ENCODE measurements at places on chromosomes 6 and 20.

GRCh38 chr6:33905071-33905609 is 101.3 kb upstream of the MLN start:
- no peak for DNase-seq

DNA sequence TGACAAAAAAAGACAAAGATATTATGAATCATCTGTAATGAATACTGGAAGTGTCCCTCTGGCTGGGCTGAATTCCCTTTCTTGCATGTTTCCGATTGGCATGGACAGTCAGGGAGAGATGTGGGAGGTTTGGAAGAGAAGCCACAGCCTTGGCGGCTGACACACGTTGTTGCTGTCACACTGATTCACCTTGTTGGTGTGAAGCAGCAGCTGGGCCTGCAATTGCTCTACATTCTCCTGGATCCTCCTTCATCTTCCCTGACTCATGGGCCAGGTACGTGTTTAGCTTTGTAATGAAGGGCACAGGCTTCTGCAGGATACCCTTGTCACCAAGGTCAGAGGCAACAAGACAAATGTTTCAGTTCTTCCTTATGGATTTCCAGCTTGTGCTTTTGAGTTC is 13.4 kb upstream of the SMIM8 start:
- no peak for DNase-seq

- DNase-seq: no peak
Observed at GRCh38 chr6:53932516-53932915, 137.7 kb downstream of the LRRC1 start.

DNA sequence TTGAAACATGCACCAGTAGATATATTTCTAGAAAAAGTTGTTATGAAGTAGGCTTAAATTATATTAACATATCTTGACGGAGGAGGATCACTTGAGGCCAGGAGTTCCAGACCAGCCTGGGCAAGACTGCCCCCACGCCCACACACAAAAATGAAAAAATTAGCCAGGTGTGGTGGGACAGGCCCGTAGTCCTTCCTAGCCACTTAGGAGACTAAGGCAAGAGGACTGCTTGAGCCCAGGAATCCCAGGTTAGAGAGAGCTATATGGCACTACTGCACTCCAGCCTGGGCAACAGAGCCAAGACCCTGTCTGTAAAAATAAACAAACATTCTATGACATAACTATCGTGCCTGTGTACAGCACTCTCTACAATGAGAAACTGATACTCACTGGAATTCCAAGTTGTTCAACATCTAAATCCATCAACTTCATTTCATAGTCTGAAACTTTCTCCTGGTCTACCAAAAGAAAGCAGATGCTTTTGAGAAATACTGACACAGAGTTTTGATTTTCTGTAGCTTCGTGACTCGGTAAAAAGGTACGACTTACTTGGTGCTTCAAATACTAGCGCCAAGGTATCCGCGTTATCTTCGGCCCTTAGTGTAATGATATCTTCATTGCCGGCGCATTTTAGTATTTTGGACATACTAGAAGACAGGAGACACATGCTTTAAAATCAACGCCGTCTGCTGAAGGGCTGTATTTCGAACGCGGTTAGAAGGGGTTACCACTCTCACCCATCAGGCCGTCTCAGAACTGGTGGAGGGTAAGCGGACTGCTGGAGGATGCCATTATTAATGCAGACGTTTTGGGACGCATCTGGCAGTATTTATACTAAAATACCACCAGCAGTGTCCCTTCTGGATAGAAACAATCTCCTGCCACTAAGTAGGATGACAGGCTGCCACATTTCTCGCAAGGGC is 1.3 kb downstream of the PCNA start:
- DNase-seq: no peak

GRCh38 chr6:113354204-113354895 is 502.8 kb upstream of the MARCKS start:
- no peak for DNase-seq

GRCh38 chr6:134982161-134982560 is 32.3 kb upstream of the ALDH8A1 start:
- DNase-seq: no peak

DNA sequence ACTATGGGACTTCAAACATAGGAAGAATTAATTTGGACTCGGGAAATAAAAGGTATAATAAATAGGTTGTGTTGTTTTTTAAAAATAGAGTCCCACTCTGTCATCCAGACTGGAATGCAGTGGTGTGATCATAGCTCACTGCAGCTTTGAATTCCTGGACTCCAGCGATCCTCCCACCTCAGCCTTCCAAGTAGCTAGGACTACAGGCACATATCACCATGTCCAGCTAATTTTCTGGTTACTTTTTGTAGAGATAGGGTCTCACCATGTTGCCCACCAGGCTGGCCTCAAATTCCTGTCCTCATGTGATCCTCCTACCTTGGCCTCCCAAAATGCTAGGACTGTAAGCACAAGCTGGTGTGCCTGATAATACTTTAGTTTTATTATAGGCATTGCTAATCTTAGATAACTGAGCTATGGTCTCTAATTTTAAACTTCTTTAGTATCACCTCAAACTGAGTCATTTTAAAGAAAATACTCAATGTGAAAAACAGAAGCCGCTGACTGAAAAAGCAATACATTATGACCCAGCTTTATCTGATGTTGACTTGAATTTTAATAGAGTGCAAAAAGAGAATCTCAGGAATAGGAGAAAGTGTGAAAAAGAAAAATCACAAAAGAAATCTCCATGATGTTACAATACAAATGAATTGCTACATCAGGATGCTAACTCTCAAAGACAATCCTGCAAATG is 251.0 kb downstream of the RNGTT start:
- DNase-seq: no peak

DNA sequence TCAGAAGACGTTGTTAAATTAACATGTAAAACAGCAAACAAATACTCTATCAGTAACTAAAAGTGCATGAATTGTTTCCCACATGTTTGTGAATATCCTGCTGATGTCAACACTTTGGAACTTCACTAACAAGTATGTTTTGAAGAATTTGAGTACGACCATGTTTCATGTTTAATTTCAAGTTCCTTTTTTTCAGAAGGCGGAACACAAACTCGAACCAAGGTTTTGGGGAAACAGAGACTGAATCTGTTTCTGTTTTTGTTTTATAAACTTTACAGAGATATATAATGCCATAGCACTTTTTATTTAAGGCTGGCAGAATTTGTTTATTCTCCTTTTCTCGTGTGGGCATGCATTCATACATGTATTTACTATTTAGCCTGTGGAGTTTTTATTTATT is 509.3 kb upstream of the CITED2 start:
- no peak for DNase-seq

- peak; percentile 54 for DNase-seq
Observed at GRCh38 chr20:25294459-25295385, 46.8 kb downstream of the PYGB start.

GRCh38 chr20:22984606-22985005 is 50.5 kb upstream of the SSTR4 start:
- DNase-seq: no peak

- no peak for DNase-seq
Observed at GRCh38 chr6:21151119-21151518, 442.4 kb upstream of the SOX4 start.

GRCh38 chr6:15464211-15464725 is 198.6 kb downstream of the DTNBP1 start:
- DNase-seq: no peak

GRCh38 chr6:36029464-36029863 is 1.9 kb downstream of the MAPK14 start:
- no peak for DNase-seq

DNA sequence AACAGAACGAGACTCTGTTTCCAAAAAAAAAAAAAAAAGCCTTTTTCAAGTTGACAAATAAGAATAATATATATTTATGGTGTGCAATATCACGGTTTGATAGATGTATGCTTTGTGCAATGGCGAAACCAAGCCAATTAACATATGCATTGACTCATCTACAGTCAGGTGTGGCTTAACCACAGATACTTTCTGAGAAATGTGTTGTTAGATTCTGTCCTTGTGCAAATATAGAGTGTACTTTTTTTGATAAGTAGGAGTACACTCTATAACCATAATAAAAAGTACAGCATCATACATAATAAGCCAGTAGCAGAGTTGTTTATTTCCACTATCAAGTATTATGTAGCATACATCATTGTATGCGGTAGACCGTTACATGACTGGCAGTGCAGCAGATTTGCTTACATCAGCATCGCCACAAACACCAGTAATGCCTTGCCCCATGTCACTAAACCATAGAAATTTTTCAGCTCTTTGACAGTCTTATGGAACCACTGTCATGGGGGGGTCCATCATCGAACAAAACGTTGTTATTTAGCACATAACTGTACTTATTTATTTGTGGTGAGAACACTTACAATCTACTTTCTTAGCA is 59.2 kb downstream of the TMEM170B start:
- no peak for DNase-seq

GRCh38 chr20:4089756-4090487 is 74.6 kb upstream of the RNF24 start:
- no peak for DNase-seq

DNA sequence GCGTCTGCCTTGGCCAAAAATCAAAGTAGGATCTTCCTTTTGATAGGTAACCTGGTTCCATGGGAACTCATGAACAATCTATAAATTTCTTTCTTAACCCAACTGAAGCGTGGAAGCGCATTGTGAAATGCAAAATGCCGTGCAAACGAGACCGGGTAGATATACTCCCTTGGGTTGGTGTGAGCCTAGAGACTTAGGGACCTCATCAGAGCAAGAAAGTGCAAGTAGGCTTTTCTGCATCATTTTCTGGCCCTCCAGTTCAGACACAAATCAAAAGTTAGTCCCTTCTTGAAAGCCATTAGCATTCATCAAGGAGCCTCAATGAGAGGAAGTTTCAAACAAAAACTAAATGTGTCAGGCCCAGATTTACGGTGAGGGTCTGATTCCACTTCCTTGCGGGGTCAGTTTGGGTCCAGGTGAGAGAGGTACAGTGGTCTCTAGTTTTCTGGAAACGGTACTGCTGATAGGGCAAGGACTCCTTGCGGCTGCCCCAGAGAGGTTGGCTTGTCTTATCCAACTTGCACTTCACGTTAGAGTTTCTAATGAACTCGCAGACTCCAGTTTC is 5.3 kb upstream of the ZNF184 start:
- no peak for DNase-seq

DNA sequence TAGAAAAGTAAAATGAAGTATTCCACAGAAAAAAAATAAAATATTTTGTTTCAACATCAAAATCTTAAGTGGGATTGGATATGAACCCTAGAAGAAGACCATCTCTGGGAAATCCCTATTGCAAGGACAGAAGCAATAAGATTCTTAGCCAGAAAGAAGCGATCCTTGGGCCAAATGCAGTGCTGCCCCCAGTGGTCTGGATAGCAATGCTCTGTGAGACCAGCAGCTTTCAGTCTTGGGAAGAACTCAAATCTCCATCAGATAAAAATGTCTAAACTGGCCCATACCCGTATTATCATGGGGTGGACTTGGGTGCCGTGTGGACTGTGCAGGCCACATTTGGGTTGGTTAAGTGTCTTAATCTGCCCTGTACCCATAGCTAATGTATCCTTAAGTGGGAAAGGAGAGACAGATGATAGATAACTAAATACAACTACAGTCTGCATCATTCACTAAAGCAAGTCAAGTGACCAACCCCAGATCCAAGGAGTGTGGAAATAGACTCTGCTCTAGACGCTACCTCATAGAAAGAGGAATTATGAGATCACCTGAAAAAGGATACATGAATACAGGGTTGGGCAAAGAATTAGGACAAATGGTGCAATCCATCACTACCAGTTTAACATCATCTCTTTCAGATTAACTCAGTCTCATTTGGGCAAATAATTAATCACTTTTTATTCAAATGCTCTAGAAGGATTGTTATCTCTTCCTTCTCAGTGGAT is 38.9 kb upstream of the SNAP25 start:
- no peak for DNase-seq

Measured in caudate nucleus (tissue), 63 donors.